ENCODE measurements at places on chromosomes 5 and 9. TPM values are rescaled to one million over a fixed set of nuclear protein-coding genes. Genes with fewer than 3 reads are reported as not detected.

DNA sequence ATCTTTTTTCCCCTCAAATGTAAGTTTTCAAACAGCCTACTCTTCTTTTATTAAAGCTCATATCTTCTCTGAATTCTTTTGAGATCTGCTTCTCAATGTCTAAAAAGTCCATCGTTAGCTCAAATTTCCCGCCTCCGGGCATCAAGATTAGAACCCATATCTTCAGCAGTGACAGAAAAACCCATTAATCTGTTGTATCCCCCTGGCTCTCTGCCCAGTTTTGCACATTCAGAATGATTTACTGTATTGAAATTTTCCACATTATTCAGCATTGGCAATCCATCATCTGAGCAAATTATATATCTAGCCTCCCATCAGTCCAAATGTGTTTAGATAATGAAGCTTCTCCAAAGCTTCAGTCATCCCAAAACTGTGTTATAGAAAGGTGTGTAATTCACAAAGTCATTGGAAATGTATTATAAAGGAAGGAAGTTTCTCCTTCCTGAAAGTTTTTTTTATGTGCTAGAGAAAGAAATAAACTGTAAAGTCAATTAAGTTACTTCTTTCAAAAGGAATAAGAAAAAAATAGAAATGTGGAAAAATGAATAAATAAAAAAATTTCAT lies 849.9 kb downstream of the MAT2B start:
- no peak for DNase-seq

PCDHGB5 gene
- not detected for total RNA-seq

- DNase-seq, result no peak
Measured at GRCh38 chr9:120778758-120779157, 14.5 kb downstream of the FBXW2 start.

ICE1 gene
- 29.0 TPM for total RNA-seq

PURA gene
- 9.2 TPM for total RNA-seq

DNA sequence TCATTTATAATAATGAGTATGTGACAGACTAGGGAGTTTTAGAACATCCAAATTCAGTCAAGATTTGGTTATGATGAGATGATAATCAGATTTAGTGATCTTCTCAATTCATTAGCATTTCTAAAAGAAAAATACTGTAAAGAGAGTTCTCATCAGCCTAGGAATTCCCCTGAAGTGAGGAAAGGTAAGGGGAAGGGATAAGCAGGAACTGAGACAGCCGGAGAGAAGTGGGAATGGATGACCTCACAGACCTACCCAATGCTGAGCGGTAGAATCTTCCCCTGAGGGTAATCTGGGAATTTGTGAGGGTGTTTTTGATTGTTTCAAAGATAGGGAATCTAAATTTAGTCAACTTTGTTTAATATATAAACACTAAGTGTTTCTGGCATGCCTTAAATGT lies 16.7 kb upstream of the GPBP1 start:
- no peak for DNase-seq

FOXD4L5 gene
- not detected for total RNA-seq

CDH9 gene
- not detected for total RNA-seq

- no peak for DNase-seq
Measured at GRCh38 chr5:17989567-17990563, 355.6 kb downstream of the TAF11L14 start.

Data from activated CD8-positive, alpha-beta T cell treated with anti-CD3 and anti-CD28 coated beads for 36 hours (primary cell).